ENCODE measurements at places on chromosomes 6 and 20. TPM values are rescaled to one million over a fixed set of nuclear protein-coding genes. Genes with fewer than 3 reads are reported as not detected.

ULBP2 gene
- polyA plus RNA-seq, result 1.7 TPM

C6orf141 gene
- 4.6 TPM for polyA plus RNA-seq

GJA10 gene
- polyA plus RNA-seq, result not detected

GLP1R gene
- polyA plus RNA-seq, result 1.3 TPM

PNLDC1 gene
- 0.78 TPM for polyA plus RNA-seq

KIF25 gene
- polyA plus RNA-seq, result 1.2 TPM

SAMD3 gene
- 3.9 TPM for polyA plus RNA-seq

KIAA0408 gene
- 60.2 TPM for polyA plus RNA-seq

SLC25A27 gene
- 69.5 TPM for polyA plus RNA-seq

MEP1A gene
- polyA plus RNA-seq, result 0.09 TPM

GTSF1L gene
- not detected for polyA plus RNA-seq

PNISR gene
- 203 TPM for polyA plus RNA-seq

TUBB2B gene
- polyA plus RNA-seq, result 1,720 TPM

LPA gene
- 1.5 TPM for polyA plus RNA-seq

LY6G6C gene
- polyA plus RNA-seq, result 1.2 TPM

TMEM151B gene
- polyA plus RNA-seq, result 51.1 TPM

KCNG1 gene
- polyA plus RNA-seq, result 10.4 TPM

- peak; percentile 49 for DNase-seq
These were observed 212.7 kb upstream of the PLN start for GRCh38 chr6:118335325-118335816.

GRCh38 chr20:8470156-8470555, 338.1 kb downstream of the PLCB1 start:
- no peak for DNase-seq

DNA sequence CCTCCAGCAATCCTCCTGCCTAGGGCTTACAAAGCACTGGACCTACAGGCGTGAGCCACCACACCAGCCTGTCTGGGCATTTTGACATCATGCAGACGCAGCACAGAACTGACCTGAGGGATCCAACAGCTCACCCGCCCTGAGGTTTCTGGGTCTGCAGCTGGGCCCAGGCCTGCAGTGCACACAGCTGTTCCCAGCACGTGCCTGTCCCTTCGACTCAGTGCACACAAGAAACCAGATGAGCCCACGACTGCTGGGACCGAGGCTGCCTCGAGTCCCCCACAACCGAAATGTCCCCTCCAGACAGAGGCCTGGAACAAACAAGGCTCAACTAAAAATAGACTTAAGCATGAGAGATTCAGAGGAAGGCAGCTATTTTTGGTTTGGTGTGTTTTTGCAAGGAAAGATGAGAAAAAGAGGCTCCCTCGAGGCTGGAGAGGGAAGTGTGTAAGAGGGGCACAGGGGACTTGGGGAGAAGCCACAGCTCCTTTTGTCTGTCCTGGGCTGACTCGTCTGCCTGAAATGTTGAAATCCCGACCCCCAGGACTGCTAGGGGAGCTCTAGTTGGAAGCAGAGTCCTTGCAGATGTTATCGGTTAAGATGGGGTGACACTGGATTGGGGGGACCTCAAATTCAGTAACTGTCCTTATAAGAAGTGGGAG, 66.3 kb downstream of the YTHDF1 start:
- DNase-seq, result no peak

DNA sequence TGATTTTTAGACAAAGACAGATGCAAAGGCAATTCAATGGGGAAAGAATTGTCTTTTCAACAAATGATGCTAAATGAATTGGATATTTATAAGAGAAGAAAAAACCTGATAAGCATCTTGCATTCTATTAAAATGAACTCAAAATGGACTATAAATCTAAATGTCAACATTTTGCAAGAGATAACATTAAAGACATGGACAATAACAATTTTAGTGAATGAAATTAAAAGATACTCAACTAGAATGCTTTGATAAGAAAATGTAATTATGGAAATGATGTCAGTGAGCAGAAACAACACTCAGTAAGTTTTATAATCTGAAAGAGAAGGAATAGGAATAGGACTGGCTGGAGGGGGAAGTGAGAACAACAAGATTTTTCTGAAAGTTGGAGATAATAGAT, 421.7 kb downstream of the C6orf118 start:
- no peak for DNase-seq

GRCh38 chr20:41927189-41927588, 309.0 kb upstream of the CHD6 start:
- DNase-seq, result no peak

GRCh38 chr6:15268137-15268908, 22.5 kb downstream of the JARID2 start:
- no peak for DNase-seq

DNA sequence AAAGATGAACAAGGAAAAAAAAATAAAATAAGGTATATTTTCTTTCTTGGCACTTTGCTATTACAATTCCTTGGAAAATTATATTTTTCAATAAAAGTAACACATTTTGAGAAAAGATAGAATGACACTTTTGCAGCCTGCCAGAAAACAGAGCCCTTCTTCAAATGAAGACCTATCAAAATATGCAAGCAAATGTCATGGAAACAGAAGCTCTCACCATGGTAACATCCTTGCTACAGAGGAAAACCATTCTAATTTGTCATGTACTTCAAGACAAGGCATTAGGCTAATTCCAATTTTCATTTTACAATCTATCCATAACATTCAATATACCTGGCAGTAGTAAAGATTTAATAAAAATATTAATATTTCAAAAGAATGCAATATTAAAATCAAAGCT, 177.9 kb downstream of the RNGTT start:
- DNase-seq, result no peak

- no peak for DNase-seq
These were observed 31.7 kb downstream of the PLN start for GRCh38 chr6:118579786-118580185.

GRCh38 chr6:138105880-138106664, 1.1 kb downstream of the PERP start:
- no peak for DNase-seq

GRCh38 chr6:2863901-2864300, 22.2 kb upstream of the SERPINB1 start:
- DNase-seq, result no peak

DNA sequence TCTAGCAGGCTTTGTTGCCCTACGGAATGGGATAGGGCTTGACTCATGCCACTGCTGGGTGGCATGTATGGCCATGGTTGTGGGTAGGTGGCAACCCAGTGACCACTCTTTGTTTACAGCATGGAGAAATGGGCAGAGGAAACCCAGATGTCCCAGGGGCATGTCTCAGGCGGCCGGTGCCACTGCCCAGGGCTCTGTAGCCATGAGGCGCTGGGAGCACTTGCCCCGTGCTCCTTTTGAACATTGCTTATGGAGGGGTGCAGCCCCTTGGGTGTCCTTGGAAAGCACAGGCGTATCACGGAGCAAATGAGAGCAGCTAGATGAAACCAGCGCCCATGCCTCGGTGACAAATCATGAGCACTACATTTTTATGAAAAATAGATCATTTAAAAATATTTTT, 212.5 kb upstream of the ECI2 start:
- DNase-seq, result no peak

DNA sequence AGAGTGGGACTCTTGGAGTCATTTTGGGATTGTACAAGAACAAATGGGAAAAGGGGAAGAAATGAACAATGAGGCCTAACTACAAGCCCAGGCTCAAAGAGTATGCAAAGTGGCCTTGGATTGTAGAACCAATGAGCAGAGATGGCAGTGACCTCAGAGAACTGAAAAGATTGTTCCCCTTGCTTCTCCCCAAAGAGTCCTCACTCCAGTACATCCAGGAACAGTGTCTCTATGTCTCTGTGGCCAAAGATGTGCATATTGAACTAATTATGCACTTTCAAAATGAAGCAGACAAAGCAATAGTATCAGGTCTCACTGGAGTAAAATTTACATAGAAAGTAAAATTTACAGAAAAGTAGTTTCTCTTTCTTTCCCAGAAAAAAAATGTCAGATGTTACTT, 81.0 kb downstream of the SMLR1 start:
- no peak for DNase-seq

DNA sequence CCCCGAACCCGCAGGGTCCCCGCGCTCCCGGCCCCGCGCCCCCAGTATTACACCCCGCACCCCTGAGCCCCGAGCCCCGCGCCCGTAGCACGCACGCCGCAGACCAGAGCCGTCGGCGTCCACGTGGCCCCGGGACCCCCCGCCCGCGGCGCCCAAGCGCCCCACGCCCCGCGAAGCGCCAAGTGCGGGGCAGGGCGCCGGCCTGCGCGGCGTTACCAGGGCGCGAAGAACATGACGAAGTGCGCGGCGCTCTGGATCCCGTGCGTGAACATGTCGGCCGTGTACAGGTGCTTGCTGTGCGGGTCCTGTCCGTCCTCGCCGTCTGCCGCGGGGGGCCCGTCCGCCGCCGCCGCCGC, 312 bp downstream of the TXNDC5 start:
- DNase-seq, result no peak

- DNase-seq, result no peak
These were observed 17.9 kb downstream of the LAMP5 start for GRCh38 chr20:9532069-9532838.

DNA sequence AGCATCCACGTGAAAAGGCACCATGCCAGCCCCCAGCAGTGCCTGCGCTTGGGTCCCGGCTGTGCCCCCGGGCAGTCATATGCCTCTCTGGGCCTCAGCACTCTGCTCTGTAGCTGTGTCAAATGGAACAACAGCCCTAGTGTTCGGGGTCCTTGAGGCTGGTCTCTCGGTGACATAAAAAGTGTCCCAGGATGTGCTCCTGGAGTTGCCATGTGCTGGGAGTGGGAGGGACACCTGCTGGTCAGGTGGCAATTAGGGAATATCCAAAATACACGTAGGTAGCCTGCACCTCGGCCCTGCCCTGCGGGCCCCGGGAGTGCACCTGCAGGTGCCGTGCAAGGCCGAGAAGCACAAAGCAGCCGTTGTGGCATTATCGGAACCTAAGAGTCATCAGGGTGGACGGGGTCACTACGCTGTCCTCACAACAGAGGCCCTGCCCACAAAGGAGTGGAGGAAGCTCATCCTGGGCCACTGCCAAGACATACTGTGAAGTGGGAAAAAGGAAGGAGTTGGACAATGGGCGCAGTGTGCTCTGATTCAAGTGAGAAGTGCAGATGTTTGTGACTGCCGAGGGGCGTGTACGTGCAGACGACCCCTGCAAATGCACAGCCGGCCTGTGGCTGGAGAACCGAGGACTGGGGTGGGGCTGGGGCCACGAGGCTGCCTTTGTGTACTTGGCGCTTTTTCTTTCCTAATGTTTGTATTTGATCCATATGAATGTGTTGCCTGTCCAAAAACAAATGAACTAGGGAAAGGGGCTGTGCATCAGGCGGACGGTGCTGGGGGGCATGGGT, 24.6 kb downstream of the SLCO4A1 start:
- DNase-seq, result peak; percentile 87

GRCh38 chr6:106025655-106026054, 60.5 kb upstream of the PRDM1 start:
- no peak for DNase-seq

DNA sequence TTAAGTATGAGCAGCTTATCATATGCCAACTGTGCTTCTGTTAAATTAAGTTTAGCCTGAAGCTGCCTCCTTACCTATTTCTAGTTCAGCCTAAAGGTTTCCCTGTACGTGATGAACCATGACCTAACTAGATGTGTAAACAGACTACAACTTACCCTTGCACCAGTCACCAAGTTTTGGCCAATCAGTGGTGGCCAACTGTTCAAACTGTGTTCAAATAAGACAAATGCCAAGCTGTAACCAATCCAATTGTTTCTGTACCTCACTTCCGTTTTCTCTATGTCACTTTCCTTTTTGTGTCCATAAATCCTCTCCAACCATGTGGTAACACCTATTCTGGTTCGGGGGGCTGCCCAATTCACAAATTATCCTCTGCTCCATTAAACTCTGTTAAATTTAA, 6.0 kb upstream of the SLC2A10 start:
- DNase-seq, result no peak

GRCh38 chr6:106316375-106316766, 9.2 kb downstream of the ATG5 start:
- DNase-seq, result no peak

DNA sequence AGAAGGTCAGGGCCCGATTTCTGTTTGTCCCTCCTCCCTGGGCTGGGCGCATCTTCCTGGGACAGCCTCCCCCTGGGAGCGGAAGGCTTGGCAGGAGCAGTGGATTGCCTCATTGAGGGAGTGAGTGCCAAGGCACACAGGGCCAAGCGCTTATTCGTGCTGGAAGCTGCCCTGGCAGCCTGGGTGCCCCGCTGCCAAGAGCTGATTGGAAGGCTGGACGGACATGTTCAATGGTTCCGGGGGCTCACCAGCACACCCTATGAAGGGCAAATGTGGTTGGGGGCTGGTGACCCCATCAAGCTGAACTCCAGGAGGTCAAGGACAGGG, 10.3 kb upstream of the ZNF831 start:
- DNase-seq, result peak; percentile 15

GRCh38 chr6:31359581-31359980, 2.6 kb upstream of the HLA-B start:
- no peak for DNase-seq

GRCh38 chr20:24664266-24664986, 195.0 kb downstream of the SYNDIG1 start:
- DNase-seq, result no peak

- DNase-seq, result no peak
These were observed 240.4 kb upstream of the SULF2 start for GRCh38 chr20:48025661-48026060.

DNA sequence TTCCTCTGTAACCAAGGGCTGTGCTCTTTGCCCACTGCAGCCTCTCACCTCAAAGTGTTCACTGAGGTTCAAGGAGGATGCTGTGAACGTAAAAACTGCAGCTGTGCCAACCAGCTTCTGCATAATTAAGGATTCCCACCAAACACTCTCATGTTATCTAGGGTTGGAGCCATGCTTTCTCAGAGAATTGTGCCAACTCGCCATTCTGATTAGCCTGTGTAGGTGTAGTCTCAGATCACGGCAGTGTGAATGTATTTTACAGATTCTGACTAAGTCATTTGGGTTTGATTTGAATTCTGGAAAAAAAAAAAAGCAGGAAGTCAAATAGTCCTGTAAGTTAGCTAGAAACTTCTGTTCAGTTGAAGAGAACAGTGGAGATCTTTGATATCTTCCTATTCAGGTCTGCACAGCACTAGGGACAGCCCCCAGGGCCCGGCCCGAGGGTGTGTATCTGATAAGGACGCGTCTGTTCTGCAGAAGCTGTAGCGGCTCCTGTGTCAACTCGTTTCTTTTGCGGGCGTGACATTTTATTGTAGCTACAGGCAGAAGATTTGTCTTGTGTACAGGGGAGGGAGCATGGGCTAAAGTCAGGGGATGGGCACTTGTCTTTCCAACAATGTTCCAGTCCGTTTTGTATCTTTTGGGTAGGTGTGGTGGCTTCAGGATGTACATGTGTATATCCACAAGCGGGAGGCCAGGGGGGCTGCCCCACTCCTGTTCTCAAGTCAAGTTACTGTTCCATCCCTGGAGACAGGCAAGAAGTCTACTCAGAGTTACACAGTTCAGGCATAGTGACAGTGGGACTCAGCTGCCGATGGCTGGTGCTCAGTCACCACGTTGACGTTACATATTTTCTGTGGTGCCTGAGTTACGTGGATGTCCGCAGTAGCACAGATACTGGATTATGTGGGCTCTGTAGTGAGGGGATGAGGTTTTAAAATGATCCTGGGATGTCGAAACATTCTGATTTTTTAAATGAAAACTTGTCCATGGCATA, 12.4 kb downstream of the IRF4 start:
- no peak for DNase-seq

- DNase-seq, result peak; percentile 51
These were observed 57.8 kb upstream of the TPD52L1 start for GRCh38 chr6:125095580-125096301.

- DNase-seq, result peak; percentile 47
These were observed at the start of gene CLVS2 for GRCh38 chr6:122995921-122996793. TSS of gene CLVS2 (plus strand) at chr6:122996235. CDS start at chr6:122997778, 1,543 bp downstream.

- no peak for DNase-seq
These were observed 155.9 kb upstream of the UST start for GRCh38 chr6:148590883-148591282.

GRCh38 chr6:7467007-7467897, 74.2 kb upstream of the DSP start:
- no peak for DNase-seq

All from spinal cord (tissue), 10 donors.